ENCODE measurements at places on chromosomes 3 and 15. TPM values are rescaled to one million over a fixed set of nuclear protein-coding genes. Genes with fewer than 3 reads are reported as not detected.

DNA sequence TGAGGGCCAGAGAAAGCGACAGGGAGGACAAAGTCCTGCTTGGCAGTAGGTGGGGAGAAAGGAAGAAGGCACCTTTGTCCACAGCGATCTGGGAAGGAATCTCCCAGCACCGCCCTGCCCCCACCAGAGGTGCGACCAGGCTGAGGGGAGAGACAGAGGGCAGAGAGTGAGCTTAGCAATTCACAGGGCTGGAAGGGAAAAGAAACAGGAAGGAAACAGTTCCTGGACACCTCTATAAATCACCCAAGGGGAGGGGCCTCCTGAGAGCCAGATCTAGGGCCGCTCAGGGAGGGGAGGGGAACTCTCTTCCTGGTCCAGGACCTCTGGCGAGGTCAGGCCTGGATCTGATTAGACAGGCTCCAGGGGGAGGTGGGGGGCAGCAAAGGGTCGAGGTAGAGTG, 35.4 kb downstream of the RNU5B-1 start:
- no peaks in the 10 kb centered on the region for H3K4me1 ChIP-seq
- no peak overlapping the region for H3K4me3 ChIP-seq
- H3K36me3 ChIP-seq, result no peaks in the 10 kb centered on the region
- no peak overlapping the region for H3K27ac ChIP-seq
- DNase-seq, result no peak

DNA sequence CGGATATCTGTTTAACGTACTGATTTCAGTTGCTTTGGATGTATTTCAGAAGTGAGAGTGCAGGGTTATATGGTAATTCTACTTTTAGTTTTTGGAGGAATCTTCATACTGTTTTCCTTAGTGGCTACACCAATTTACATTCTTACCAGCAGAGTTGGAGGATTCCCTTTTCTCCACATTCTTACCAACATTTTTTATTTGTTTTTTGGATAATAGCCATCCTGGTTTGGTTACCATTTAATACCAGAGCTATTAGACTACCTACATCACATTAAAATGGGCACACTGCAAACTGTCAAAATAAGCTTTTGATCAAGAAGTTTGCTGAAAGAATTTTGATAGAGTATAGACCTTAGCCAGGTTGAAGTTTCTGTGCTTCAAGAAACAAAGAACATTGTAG, 217.2 kb upstream of the CFAP20DC start:
- H3K4me3 ChIP-seq, result no peak overlapping the region
- no peak overlapping the region for H3K27ac ChIP-seq
- no peak for DNase-seq
- no peaks in the 10 kb centered on the region for H3K4me1 ChIP-seq
- no peaks in the 10 kb centered on the region for H3K36me3 ChIP-seq

- peaks cover 24% of the 10 kb centered on the region for H3K36me3 ChIP-seq
- peak overlapping the region; percentile 43 for H3K27ac ChIP-seq
- peak; percentile 39 for DNase-seq
- H3K4me1 ChIP-seq, result peaks cover 29% of the 10 kb centered on the region
- H3K27me3 ChIP-seq, result peaks cover 11% of the 10 kb centered on the region
- H3K4me3 ChIP-seq, result no peak overlapping the region
Observed at GRCh38 chr15:82543160-82543559, 2.9 kb upstream of the RPS17 start.

FBXO40 gene
- total RNA-seq, result not detected

GRCh38 chr15:76185716-76186115, 125.6 kb downstream of the ETFA start:
- H3K36me3 ChIP-seq, result peaks cover 5% of the 10 kb centered on the region
- H3K27ac ChIP-seq, result peak overlapping the region; percentile 74
- peak; percentile 79 for DNase-seq
- peak overlapping the region; percentile 51 for H3K4me3 ChIP-seq
- H3K27me3 ChIP-seq, result peaks cover 6% of the 10 kb centered on the region

DNA sequence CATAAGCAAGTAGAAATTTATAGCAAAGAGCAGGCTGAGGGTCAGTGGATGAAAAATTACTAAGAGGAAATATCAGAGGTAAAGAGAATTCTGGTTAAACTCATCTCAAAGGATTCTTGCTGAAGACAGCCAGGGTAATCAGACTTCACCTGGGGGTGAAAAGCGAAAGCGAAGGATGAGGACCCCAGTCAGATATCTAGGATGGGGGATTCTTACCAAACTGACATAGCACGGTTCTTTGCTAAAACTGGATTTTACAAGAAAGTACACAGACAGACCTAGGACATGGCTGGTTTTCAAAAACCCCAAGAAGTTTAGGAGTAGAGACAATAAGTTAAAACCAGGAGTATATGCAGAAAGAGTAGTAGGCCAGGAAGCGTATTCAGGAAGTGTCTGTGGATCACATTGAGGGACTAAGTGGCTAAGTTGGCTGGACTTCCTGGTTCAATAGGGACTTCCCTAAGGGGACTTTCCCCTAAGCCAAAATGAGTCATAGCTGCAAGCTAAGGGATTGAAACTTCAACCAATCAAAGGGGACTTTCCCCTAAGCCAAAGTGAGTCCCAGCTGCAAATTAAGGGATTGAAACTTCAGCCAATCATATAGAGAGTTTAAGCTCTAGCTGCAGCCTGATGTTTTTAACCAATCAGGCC, 2.4 kb upstream of the CFAP91 start:
- H3K36me3 ChIP-seq, result no peaks in the 10 kb centered on the region
- no peak overlapping the region for H3K27ac ChIP-seq
- peaks cover 17% of the 10 kb centered on the region for H3K27me3 ChIP-seq

FAM107A gene
- total RNA-seq, result not detected
